NCI-H1417 (cell line): ENCODE measurements at places on chromosomes 12 and 14.

DNA sequence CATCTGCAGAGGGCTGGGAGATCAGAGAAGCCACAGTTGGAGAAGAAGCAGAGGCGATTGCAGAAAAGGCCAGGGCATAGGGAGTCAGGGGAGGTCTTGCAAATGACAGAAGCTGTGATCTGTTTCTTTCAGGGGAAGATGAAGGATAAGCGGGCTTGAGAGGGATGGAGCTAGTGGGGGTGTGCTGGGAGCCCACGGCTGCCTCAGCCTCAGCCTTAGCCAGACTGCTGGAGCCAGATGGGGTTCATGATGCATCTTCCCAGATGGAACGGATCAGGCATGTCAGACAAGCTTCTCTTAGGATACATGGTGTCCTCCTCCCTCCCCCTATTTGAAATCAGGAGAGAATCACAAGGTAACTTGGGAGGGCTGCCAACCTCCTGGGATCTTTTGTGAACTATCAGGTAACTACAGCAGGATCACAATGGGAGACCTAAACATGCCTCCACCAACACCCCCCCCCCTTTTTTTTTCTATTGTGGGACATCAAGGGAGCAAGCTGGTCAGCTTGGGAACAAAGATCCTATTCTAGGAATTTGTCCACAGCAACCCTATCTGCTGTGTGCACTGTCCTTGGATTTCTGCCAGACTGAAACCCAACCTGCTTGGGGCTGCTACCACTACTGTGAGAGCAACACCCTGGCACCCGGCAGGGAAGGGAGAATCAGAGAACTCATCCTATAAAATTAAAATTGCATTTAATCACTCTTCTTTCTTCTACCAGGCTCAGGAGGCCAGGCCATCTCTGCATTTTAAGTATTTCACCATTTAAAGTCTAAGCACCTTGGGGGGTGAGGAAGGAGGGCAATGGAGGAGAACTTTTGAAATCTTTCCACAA, 10.7 kb upstream of the ATP2A2 start:
- no peak for DNase-seq

DNA sequence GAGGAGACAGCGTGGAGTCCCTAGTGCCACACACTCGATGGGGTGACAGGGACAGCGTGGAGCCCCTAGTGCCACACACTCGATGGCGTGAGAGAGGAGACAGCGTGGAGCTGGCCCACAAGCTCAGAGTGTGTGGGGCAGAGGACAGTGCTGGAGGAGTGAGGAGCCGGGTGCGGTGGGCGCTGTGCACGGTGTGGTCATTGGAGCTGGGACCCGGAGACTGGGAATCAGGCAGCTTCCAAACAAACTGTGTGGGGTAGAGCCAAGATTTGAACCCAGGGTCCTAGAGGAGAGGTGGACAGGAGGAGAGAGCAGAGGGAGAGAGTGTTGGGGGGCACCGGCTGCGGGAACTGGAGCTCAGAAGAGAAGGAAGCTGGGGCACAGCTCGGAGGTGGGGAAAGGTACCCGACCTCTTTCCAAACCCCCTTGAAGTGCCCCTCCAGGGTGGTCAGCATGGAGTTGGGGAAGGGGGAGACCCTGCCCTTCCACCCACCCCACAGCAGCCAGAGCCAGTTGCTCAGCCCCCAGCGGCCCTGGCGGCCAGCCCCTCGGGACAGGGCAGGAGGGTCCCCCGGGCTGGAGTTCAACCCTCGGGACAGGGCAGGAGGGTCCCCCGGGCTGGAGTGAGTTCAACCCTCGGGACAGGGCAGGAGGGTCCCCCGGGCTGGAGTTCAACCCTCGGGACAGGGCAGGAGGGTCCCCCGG, 91.0 kb downstream of the NOC4L start:
- no peak for DNase-seq

- DNase-seq: no peak
These were observed 7.9 kb upstream of the RILPL2 start for GRCh38 chr12:123444092-123445026.

GRCh38 chr12:118870551-118870950, 110.8 kb upstream of the SRRM4 start:
- DNase-seq: peak; percentile 96

- DNase-seq: no peak
These were observed 76.2 kb downstream of the APAF1 start for GRCh38 chr12:98721204-98721702.

GRCh38 chr12:104569346-104570173, 112.8 kb downstream of the CHST11 start:
- DNase-seq: no peak

- no peak for DNase-seq
These were observed 37.8 kb downstream of the HCAR2 start for GRCh38 chr12:122665349-122665748.

- DNase-seq: no peak
These were observed 324.1 kb downstream of the FLRT2 start for GRCh38 chr14:85853996-85854526.

DNA sequence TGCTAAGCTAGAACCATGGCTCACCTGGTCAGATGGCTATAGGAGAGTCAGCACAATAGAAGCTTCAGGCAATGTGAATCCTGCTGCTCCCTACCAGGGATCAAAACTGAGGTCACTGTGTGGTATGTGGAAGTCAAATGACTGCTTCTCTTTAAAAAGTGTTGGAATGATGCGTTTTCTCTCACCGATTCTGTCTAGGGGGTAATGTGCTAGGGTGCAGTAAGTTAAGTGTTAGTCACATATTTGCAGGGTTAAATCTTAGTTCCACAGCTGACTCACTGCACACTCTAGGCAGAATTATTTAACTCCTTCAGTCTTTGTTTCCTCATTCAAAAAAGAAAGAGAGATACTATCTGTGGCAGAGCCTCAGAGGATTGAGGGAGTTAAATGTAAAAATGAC, 696.6 kb downstream of the DIO2 start:
- DNase-seq: no peak

DNA sequence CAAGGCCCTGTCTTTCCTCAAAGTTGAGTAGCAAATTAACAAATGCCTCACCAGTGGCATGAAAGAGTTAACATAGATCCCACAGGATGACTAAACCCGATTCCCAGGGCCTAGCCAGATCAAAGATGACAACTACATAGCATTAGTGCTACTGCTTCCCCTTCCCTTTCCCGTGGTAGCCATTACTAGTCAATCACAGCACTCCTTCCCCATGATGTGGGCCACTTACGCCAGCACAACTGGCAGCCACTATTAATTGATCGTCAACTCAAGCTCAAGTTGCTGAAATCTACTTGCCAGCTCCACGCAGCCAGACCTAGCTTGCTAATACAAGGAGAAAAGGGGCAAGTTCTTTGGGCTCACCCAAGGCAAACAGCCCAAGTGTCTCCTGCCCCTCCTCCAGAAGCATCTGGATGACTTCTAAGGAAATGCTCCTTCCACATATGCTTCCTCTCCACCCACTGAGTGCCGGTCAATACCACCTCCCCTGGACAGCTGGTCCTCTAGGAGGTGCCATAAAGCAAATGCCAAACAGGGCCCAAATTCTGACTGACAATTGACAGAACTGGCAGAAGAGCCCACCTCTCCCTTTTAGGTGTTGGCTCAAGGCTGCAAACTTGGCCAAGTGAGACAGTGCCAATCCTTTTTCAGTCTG, 72.6 kb downstream of the NUAK1 start:
- DNase-seq: no peak

GRCh38 chr14:33692762-33693161, 258.1 kb downstream of the EGLN3 start:
- no peak for DNase-seq

DNA sequence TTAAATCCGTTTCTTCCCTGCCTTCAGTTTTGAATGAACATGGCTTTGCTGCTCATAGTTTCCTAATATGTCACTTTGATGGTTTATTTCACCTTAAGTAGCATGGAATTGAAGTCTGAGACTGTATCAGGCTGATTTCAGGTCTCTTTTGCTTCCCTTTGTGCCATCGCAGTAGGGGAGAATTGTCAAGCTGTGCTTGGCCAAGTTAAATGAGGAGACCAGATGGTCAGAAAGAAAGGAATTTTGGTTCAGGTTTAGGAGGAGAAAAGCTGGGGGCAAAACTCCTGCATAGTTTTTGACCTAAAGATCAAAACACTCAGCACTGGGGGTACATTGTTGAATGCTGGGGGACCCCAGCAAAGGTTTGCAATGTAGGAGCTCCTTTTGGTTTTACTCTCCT, 398.4 kb downstream of the NUAK1 start:
- DNase-seq: no peak

DNA sequence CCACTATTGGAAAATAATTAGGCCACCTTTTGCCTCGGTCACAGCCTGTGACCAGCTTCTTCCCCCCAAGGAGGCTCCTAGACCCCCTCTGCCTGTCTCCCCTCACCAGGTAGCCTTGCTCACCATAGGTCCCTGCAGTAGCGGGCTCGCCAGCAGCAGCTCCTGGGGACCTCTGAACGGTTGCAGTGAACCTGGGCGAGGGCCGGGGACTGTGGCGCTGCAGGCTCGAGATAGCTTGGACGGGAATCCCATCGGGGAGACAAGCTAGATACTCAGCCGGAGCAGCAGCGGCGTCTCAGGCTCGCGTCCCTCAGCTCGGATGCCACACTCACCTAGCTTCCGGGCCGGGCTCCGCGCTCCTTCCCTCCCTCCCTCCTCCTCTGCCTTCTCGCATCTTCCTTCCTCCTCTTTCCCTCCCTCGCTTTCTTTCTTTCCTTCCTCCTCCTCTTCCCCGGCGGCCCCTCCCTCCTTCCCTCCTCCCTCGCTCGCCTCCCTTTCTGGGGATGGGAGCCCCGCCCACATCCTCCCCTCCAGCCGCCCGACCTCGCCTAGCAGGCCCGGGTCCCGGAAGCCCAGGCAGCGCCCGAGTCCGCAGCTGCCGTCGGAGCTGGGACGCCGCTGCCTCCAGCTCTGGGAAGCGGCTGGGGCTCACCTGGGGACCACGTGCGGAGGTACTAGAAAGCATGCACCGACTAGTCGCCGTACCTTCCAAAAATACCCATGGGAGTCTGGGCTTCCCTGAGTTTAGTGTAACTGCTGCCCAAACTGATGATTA, at the start of gene BMP4:
TSS of gene BMP4 (minus strand) at position 399 of the 775 bp plus-strand sequence. CDS start 4,603 bp downstream, outside the sequence.
- DNase-seq: no peak
